Stimulated activated CD8-positive, alpha-beta memory T cell treated with anti-CD3 and anti-CD28 coated beads, Interleukin-4, amount 100 ng/mL, for 24 hours (primary cell): ENCODE measurements at places on chromosomes 6 and 20.

GRCh38 chr6:168153553-168153952 is 74.5 kb upstream of the FRMD1 start:
- DNase-seq = no peak

DNA sequence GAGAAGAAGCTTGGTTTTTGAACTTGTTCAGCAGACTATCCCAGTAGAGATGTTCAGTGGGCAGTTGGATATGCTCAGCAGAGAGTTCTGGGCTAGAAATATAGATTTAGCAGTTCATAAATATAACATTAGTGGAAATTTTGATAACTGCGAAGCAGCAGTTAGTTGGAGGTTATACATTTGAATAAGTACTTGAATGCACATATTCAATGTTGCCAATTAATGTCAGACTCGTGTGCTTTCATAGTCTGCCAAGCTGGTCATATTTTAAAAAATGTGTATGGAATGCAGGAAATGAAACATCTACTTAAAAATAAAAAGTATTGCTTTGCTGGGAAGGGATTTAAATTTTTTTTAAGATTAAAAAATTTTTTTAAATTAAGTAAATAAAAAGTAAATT is 92.5 kb upstream of the E2F3 start:
- no peak for DNase-seq

DNA sequence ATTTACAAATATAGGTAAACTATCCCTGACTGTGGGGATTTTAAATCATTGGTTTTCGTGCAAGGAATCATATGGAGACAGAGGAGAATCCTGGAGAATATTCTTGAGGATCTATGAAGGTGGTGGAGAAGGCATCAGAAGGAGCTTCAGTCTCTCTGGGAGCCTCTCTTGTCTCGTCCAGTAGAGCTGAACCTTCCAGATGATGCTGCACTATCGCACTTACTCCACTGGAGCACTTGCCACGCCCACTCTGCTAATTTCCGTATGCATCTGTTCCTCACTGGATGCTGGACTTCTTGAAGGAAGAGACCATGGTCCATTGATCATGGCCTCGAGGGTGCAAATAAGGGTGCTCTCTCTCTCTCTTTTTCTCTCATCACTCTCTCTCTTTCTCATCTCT is 36.8 kb downstream of the C6orf118 start:
- no peak for DNase-seq

DNA sequence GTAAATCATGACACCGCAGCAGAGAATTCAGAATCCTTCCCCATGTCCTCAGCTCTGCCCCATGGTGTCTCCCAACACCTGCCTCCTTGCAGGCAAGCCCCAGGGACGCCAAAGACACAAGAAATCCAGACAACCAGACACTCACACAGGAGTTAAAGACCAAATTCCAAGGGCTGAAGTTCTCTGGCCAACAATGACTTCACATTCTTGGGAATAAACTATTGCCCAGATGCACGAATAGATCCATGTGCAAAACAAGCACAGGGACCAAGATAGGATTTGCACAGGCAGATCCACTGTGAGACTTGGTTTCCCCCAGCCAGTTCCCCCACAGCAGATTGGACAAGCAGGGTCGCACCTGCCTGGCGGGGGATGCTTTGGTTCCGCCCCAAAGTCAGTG is 246.7 kb downstream of the SOD2 start:
- DNase-seq = no peak

DNA sequence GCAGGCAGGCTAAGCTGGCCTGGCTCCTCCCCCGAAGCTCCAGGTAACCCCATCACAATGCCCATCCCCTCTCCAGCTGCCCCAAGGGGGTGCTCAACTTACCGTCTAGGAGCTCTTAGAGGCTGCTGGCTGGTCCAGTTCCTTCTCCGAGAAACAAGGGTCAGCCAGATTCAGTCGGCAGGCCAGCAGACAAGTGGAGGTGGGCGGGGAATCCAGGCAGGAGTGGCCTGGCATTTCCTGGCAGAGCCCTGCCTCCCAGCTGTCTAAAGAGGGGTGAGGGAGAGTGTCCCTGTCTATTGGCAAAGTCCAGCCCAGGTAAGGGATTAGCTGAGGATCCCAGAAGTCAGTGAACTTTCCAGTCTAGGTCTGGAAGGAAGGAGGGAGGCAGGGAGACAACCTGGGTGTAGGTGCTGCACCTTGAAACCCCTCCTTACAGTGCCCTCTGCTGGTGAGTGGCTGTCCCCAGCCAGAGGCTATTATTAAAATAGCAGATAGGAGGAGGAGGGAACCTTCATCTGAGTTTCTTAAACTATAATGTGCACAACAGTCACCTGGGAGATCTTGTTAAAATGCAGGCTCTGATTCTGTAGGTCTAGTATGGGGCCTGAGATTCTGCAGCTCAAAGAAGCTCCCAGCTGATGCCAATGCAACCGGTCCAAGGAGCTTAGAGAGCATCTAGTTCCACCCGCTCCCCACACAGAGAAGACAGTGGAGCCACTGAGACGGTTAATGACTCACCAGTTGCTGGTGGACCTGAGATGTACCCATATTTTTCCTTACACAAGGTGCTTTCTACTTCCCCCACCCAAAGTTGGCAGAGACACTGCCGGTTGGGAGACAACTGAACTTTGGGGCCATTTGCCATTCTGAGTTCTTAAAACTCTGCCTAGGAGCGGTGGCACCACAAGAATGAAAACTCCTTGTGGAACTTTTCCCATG is at the start of gene UNC5CL:
Gene UNC5CL, minus strand, starts transcription at position 162 of the 939 bp plus-strand sequence. CDS start 4,147 bp downstream, outside the sequence.
- DNase-seq = peak; percentile 28

- DNase-seq = no peak
Observed at GRCh38 chr6:111788379-111789276, 84.6 kb downstream of the FYN start.

- no peak for DNase-seq
Observed at GRCh38 chr6:157995458-157995857, 13.8 kb downstream of the SYNJ2 start.

- DNase-seq = no peak
Observed at GRCh38 chr6:149921361-149921760, 1.6 kb downstream of the RAET1G start.

- no peak for DNase-seq
Observed at GRCh38 chr6:31689249-31690110, 8.6 kb upstream of the LY6G5C start.

- no peak for DNase-seq
Observed at GRCh38 chr20:50111829-50112495, 988 bp downstream of the UBE2V1 start.

DNA sequence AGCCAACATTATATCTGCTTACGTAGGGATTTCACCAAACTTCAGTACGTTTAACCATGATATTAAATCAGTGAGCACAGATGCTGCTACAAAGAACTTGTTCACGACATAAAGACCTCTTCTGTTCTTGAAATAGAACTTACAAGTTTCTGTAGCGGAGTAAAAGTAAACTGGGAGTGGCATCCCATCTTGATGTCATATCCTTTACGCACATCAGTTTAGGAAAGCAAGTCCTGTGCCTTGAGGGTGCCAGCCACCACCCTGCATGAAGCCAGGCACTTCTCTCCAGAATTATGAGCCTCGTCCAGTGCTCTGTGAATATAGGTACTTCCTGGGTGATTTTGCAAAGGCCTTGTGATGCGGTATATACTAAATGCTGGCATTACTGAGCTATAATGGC is 122.6 kb downstream of the BTBD3 start:
- no peak for DNase-seq
